ENCODE measurements at places on chromosomes 4 and X.

DNA sequence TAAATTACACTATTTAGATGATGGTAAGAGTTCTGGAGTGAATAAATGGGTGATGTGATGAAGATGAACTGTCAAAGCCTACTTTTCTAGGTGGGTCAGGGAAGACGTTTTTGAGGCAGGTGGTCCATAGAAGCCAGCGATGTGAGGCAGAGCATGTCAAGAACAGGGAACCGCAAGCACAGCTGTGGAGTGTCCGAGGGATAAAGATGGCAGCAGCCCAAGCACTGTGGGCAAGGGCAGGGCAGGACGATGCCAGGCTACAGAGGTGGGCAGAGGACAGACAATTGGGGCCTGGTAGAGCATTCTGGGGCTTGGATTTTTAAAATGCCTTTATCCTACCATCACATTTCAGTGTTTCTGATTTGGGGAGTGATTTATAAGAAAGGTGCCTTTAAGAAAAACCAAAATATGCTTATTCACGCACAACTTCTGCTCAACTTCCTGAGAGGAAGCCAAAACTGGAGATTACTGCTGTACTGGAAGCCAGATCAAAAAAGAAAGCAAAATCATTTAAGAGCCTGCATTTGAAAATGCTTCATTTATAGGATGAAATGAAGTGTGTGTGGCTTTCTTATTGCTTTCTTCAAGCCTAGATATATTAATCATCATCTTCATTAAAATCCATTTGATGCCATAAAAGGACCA lies 119.0 kb upstream of the WDR17 start:
- DNase-seq = no peak

GRCh38 chr4:25174674-25175073 lies 14.4 kb upstream of the SEPSECS start:
- DNase-seq = no peak

DNA sequence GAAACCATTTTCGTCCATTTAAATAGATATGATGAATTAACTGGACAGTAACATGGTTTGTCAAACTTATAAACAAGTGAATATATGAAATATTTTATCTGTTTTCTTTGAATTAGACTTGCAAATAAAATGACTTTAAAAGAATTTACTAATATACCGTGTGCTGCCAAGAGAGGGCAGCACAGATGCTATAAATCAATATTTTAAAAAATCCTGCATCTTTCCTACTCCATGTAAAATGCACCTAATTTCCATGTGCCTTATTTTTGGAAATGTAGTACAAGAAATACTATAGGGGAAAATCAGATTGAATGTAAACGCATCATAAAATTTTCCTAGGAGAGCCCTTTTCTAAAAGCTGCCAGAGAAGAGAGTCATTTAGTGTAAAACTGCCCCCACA lies 62.2 kb downstream of the PRKX start:
- no peak for DNase-seq

DNA sequence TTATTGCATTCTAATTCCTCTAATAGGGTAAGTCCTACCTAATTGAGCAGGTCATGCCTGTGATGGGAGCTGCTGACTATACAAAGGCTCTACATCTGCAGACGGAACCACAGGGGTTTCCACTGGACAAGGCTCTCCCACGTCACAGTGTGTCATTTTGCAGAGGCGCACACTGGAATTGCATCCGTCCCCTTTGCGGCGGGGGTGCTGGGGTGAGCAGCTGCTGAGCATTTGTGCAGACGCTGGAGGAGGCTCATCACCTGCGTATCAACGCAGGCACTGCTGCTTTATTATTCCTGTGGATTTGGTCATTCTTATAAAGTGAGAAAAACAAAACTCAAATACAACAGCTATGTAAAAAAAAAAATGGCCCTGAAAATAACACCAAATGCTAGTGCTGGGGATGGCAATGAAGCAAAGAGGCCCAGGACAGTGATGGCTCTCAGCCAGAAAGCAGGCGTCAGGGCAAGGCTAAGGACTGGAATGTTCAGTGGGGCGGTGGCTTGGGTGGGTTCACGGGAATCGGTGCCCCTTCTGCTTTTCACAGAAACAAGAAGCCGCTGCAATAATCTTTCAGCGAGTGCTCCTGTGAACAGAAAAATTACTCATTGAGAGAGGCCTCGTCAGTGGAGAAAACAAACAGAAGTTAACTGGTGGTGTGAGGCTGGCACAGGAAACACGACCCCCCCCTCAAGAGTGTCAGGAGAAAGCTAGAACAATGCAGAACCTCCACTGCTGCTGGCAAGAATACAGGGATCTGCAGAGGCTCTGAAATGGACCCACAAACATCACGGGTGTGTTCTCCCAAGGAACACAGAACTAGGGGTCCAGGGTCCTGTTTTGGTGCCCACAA lies 67.8 kb downstream of the GATB start:
- no peak for DNase-seq

GRCh38 chr4:172709376-172709775 lies 459.2 kb upstream of the GALNT7 start:
- no peak for DNase-seq

GRCh38 chr4:25002681-25003080 lies 28.1 kb downstream of the LGI2 start:
- no peak for DNase-seq
